Germinal center (tissue), 1 donor: ENCODE measurements at places on chromosomes 3 and 15.

GRCh38 chr3:31300456-31301443, 232.0 kb upstream of the STT3B start:
- DNase-seq = no peak

DNA sequence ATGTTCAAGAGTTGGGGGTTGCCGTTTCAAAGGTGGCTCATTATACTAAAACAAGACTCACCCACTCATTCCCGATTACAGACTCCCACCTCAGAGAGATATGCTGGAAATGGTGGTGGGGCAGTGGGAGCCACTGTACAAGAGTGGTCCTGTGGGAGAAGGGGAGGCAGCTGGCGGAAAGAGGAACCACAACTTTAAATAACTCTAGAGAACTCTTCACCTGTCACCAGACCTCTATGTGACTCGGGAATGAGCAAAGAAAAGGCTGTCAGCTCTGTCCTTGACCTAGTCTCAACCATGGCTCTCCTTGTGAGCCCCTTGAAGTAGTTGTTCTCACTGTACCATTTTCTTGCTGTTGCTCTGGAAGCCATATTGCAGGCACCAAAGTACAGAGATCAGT, 293.8 kb downstream of the CHST2 start:
- DNase-seq = no peak

- DNase-seq = no peak
These were observed 24.3 kb downstream of the MRPS25 start for GRCh38 chr3:15040844-15041243.

DNA sequence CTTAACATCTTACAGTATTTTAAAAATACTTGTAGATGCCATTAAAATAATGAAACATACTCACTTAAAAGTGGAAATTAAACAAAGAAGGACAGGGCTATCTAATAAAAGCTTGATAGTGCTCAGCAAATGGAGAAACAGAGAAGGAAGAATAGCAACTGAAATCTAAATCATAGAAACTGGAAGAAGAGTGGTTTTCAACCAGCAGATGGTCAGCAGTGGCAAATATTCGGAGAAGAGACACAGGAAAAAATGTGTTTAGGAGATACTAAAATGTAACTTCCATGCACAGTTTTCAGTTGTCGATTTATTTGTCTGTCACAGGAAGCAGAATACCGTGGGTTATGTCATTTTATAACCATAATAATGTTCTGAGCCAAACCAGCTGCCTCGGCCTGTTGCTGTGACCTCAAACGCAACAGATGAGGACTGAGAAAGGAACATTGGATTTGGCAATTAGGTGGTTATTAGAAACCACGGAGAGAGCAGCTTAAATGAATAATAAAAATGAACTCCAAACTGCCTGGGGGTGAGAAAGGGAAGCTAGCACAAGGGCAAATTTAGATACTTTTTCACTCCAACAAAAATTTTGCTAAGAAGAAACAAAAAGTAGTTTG, 246.6 kb upstream of the KCNMB2 start:
- DNase-seq = no peak
